ENCODE measurements at places on chromosomes 6 and 20. TPM values are rescaled to one million over a fixed set of nuclear protein-coding genes. Genes with fewer than 3 reads are reported as not detected.
A peak's percentile ranks its signal among the peaks of the same experiment; 100 is the strongest.

The RIN2 gene
- total RNA-seq = 104 TPM

The SCRT2 gene
- total RNA-seq = not detected

DNA sequence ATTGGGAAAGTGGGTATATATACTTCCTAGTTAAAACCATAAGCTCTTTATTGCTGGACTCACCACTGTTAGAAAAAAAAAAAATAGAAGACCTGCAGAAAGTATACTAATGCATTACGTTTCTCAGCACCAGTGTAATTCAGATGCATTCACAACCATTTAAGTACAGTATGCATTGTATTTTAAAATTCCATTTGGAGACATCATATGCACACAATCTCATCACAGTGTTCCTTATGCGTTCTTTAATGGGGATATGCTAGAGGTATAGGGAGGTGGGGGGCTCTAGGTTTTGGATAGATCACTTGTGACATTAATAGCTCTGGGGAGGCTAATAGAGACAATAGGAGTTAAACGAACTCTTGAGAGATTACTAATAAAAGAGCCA is 9.4 kb downstream of the TFAP2A start:
- no peak overlapping the region for H3K4me3 ChIP-seq
- H3K27me3 ChIP-seq = peaks cover 13% of the 10 kb centered on the region
- H3K36me3 ChIP-seq = no peaks in the 10 kb centered on the region
- no peak for DNase-seq
- H3K27ac ChIP-seq = peak overlapping the region; percentile 97
- no peaks in the 10 kb centered on the region for H3K4me1 ChIP-seq

The FAM209B gene
- not detected for total RNA-seq

DNA sequence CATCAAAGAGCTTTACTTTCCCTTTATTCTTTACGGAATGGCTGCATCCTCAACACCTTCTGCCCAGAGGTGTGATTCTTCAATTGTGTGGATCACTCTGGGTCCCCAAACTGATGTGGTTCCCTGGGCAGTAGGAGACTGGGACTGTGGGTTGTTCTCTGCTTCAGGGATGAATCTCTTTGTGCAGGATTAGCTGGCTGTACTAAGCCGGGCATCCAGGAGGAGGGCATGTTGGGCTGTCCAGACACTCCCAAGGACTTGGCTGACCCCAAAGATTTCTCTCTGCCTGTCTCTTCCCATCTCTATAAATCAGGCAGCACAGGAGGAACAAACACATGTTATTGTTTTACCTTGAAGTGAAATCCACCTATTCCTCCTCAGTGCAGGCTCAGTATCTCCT is 15.3 kb downstream of the FARS2 start:
- no peak for DNase-seq
- no peaks in the 10 kb centered on the region for H3K4me1 ChIP-seq
- H3K27me3 ChIP-seq = no peaks in the 10 kb centered on the region
- no peaks in the 10 kb centered on the region for H3K36me3 ChIP-seq
- no peak overlapping the region for H3K27ac ChIP-seq

DNA sequence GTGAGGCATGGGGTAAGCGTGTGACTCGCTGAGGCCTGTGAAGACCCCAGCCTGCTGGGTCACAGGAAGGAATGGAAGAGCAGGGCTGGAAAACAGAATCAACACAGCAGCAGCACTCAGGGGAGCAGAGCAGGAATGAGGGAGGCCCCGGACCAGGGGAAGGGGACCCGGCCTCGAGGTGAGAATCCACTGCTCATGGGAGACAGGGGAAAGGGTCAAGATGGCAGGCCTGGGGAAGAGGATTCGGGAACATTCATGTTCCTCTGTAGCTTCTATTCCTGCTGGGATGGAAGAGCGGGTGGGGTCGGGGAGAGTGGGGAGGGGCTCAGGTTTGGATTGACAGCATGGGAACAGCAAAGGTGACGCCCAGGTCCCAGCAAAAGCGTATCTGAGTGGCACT is 59.4 kb downstream of the NPEPL1 start:
- no peaks in the 10 kb centered on the region for H3K36me3 ChIP-seq
- H3K27ac ChIP-seq = no peak overlapping the region
- H3K4me1 ChIP-seq = no peaks in the 10 kb centered on the region
- H3K27me3 ChIP-seq = no peaks in the 10 kb centered on the region
- no peak for DNase-seq
- H3K4me3 ChIP-seq = no peak overlapping the region

GRCh38 chr6:65997539-65997938 is 290.5 kb upstream of the EYS start:
- H3K27me3 ChIP-seq = no peaks in the 10 kb centered on the region
- no peaks in the 10 kb centered on the region for H3K36me3 ChIP-seq
- no peak for DNase-seq
- H3K4me3 ChIP-seq = no peak overlapping the region
- no peaks in the 10 kb centered on the region for H3K4me1 ChIP-seq
- no peak overlapping the region for H3K27ac ChIP-seq

DNA sequence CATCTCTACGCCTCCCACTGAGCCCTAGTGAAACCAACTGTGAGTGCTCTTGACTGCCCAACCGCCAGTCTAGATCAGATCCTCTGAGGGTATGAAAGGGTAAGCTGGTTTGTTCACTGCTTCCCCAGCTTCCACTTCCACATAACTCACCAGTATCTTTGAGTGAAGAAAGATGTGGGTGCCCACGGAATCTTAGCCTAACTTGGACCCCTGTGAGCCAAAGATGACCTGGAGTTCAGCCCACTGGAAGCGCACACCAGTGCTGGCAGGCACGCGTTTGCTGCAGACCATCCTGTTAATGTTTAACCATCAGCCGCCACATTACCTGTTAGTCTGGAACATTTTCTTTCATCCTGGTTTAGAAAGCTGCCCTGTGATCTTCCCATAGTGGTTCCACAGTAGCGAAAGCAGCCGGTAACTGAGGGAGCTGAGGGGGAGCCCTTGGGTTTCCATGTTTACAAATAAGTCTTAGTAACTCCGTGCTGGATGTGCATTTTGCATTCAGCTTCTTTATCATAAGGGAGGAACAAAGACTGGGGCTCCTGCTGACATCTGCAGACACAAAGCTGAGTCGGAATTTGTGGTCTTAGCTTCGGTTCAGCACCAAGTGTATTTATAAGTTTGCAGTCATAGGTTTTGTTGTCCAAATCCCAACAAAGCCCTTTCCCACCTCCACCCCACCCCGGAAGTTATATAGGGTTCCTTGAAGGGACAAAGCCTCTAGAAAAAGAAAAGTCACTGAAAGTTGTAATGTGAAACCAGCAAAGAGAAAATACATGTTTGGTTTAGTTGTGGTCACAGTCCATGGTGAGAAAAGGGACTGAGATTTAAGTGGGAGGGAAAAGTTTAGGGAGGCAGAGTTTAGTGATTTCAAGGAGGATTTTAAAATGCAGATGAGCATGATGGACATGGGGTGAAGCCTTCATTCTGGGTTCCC is 71.0 kb downstream of the SSR1 start:
- H3K27me3 ChIP-seq = no peaks in the 10 kb centered on the region
- H3K4me3 ChIP-seq = no peak overlapping the region
- peak overlapping the region; percentile 43 for H3K27ac ChIP-seq
- no peak for DNase-seq
- H3K36me3 ChIP-seq = no peaks in the 10 kb centered on the region

DNA sequence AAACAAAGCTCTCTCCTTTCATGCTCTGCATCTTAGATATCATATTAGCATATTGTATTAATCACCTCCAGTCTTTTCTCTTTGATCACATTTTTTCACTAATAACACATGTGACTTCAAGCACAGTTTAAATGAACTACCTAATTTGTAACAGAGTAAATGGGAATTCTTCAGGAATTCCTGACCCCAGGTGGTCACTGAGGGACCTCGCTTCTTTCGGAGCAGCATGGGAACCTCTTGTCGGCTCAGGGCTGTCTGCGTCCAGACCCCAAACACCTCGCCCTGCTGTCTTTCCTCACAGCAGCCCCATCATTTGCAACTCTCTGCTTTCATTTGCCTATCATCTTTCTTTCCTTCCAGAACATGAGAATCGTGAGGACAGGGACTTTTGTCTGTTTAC is 103.5 kb downstream of the DACT2 start:
- no peaks in the 10 kb centered on the region for H3K36me3 ChIP-seq
- H3K4me3 ChIP-seq = no peak overlapping the region
- H3K4me1 ChIP-seq = no peaks in the 10 kb centered on the region

The KIF25 gene
- not detected for total RNA-seq

The ASXL1 gene
- 102 TPM for total RNA-seq

The E2F3 gene
- 4.9 TPM for total RNA-seq

DNA sequence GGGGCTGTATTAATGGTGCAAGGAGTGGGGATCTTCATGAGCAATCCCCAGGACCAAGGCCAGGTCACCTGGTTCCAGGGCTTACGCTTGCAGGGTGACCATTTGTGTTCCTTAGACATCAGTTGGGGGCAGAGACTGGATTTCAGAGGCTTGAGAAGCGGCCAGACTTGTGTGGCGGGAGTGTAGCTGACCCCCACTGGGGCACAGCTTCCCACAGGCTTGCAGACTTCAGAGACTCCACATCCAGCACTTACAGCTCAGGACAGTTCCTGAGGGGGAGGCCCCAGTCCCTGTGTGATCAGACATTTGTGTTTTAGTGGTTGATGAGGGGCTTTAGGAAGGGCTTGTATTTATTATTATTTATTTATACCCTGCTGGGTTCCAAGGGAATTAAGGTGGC is 15.3 kb downstream of the TJAP1 start:
- H3K4me1 ChIP-seq = peaks cover 15% of the 10 kb centered on the region
- no peaks in the 10 kb centered on the region for H3K27me3 ChIP-seq
- H3K4me3 ChIP-seq = no peak overlapping the region

The RREB1 gene
- total RNA-seq = 39.7 TPM

DNA sequence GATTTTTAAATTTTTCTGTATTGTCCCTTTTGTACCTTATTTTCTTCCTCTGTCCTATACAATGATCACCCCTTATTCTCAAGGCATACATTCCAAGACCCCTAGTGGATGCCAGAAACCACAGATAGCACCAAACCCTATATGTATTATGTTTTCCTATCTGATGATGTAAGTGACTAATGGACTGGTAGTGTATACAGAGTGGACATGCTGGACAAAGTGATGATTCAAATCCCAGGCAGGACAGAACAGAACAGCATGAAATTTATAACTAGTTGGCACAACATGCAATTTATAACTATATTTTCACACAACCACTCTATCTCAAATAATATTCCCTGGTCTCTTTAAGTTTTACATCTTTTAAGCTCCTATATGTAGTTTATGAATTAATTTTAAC is 205.6 kb upstream of the FLRT3 start:
- H3K4me1 ChIP-seq = no peaks in the 10 kb centered on the region
- no peak overlapping the region for H3K4me3 ChIP-seq
- no peaks in the 10 kb centered on the region for H3K36me3 ChIP-seq
- no peak for DNase-seq

The COL19A1 gene
- total RNA-seq = 0.15 TPM

The LPIN3 gene
- total RNA-seq = 43.2 TPM

Data from breast epithelium (tissue), 4 donors.